ENCODE measurements at places on chromosomes 16 and 17.
A peak's percentile ranks its signal among the peaks of the same experiment; 100 is the strongest.

DNA sequence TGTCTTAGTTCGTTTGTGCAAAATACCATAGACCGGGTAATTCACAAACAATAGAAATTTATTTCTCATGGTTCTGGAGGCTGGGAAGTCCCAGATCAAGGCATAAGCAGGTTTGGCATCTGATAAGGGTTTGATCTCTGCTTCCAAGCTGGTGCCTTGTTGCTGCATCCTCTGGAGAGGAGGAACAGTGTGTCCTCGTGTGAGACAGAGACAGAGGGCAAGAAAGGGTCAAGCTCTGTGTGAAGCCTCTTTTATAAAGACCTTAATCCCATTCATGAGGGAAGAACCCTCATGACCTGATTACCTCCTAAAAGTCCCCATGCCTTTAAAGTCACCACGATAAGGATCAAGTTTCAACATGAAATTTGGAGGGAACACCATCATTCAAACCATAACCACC is 55.8 kb upstream of the TANC2 start:
- no peak for DNase-seq

- peak; percentile 17 for DNase-seq
Measured at GRCh38 chr17:66541461-66542128, 239.2 kb downstream of the PRKCA start.

DNA sequence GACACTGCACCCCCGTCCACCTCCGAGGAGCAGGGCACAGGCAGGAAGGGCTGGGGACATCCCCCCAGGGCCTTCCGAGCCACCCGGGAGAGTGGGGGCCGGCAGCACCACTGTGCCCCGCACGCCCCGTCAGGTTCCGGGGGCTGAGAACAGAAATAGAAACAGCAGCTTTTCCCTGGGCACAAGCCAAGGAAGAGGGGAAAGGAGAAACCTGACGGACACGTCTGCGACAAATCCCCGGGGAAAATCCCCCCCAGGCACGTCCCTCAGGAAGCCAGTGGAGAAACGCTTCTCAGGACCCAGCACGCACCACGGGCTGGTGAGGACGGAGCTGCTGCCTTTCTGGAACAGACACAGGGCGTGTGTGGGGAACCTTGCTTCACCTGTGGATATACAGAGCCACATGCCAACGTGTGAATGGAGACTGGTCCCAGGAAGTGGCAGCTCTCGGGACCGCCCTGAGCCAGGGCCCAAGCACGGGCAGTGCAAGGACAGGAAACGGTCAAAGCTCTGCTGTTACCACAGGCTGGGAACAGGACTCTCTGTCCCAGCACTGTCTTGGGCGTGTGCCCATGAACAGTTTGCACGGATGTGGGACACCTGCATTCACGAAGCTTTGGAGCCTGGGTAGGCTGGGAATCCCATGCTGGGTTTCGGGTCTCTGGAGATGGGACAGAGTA is 1.2 kb upstream of the TMEM204 start:
- peak; percentile 94 for DNase-seq

DNA sequence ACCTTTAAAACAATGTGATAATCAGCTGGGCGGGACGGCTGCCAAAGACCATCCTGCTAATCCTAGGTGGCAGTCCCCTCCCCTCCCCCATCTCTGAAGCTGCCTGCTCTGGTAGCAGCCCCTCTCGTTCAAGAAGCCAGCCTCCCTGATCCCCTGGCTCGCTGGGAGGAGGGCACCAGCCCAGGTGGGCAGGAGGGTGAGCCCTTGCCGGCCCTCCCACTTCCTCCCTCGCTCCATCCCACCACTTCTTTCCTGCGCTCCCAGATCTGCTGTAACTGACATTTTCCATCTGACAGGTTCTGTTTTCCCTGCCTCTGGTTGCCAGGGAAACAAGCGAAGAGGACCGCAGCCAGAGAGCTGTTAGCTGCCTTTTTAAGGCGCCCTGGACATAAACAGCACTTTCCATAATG is 155.7 kb upstream of the TNRC6C start:
- DNase-seq: no peak

GRCh38 chr16:72481419-72481818 is 309.5 kb upstream of the PMFBP1 start:
- no peak for DNase-seq

DNA sequence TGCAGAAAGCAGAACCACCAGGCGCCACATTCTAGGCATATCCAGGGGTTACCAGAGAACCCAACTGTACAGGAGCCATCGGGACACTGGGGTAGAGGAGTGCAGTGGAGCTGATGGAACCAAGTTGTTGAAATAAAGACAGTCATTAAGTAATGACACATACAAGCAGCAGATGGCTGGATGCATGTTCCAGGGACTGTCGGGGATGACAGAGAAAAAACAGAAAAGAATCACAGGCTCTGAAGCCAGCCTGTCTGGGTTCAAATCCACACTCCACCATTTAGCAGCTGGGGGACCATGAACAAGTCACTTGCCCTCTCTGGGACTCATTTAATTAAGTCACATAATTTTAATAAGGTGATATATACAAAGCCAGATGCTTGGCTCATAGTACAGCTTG is 117.1 kb downstream of the ZNF423 start:
- no peak for DNase-seq

GRCh38 chr17:18257982-18258355 is 569 bp downstream of the FLII start:
- peak; percentile 89 for DNase-seq

GRCh38 chr17:50102164-50102991 is 7.2 kb downstream of the PDK2 start:
- DNase-seq: peak; percentile 87

- no peak for DNase-seq
Measured at GRCh38 chr17:73514146-73514863, 129.9 kb downstream of the SDK2 start.

GRCh38 chr17:60165223-60165622 is 15.4 kb downstream of the CA4 start:
- no peak for DNase-seq

- no peak for DNase-seq
Measured at GRCh38 chr17:7004398-7005253, 7.8 kb upstream of the RNASEK start.

- DNase-seq: no peak
Measured at GRCh38 chr17:44928950-44929720, 13.8 kb upstream of the GFAP start.

DNA sequence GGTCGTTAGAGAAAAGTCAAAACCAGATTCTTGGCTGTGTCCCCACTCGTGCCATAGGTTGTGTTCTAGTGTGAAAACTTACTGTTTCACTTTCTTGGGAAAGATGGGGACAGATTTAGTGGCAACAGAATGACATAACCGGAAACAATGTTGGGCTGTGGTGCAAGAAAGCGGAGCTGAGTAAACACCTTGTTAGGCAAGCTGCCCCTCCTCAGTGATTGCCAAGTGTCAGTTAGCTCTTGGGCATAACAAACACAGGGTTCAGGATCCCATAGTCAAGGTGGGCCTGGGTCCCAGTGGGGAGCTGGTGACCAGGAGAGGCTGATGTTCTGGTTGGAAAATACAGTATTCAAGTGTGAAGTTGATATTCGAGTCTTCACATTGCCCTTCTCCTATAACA is 15.4 kb downstream of the UBN1 start:
- no peak for DNase-seq

DNA sequence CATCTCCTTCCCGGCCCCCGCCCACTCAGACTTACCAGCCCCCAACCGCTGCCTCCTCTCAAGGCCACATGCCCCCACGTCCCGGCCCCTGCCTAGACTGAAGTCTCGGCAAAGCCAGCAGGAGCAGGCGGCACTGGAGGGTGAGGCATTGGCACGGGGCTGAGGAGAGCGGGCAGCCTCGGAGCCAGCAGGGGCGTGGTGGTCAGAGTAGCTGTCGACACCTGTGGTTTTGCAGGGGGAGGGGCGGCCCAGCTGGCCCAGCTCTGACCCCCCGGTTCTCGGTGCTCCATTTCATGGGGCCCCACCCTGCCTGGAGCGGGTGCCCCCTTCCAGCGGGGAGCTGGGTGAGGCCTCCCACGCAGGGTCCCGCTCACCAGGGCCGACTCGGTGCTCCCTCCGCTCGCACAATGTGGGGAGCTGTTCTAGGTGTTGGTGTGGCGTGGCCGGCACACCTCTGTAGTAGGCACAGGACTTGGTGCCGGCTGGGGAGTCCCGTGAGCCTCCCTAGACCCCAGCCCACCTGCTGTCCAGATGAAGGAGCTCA is 4.7 kb downstream of the CDH15 start:
- no peak for DNase-seq

- DNase-seq: no peak
Measured at GRCh38 chr17:67559381-67559966, 158.3 kb upstream of the NOL11 start.

DNA sequence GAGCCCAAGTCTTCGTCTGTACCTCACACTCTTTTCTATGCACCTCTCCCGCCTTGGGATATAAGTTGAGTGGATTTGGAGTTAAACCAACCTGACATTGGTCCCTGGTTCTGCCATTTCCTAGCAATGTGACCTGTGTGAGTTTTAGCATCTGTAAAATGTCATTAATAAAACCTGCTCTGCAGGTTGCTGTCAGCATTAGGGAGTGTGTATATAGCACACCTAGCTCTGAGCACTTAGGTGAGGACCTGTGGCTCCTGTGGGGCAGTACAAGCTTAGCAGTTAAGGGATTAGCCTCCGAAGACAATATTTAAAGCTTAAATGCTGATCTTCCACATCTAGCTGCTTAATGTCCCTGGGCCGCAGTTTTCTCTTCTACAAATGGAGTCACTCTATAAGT is 248.0 kb downstream of the TMEM114 start:
- DNase-seq: no peak

DNA sequence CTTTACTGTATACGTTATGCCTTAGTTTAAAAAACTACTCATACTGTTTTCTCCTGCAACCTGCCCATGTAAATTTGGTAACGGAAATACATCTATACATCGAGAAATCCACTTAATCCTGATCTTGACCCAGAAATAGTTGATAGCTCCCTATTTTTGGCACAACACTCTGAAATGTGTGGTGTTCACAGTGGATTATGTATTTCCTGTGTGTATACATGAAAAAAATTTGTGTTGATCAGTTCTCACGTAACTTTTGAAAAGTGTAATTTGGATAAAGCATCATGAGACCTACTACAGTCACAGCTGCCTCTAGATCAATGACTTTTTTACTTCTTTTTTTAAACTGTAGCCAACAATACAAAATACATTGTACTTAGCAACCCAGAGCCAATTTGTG is 90.7 kb downstream of the VMP1 start:
- DNase-seq: no peak

GRCh38 chr16:35691057-35691456 is 2231.6 kb downstream of the TP53TG3F start:
- no peak for DNase-seq

- DNase-seq: no peak
Measured at GRCh38 chr16:74275711-74276110, 20.9 kb upstream of the PSMD7 start.

- no peak for DNase-seq
Measured at GRCh38 chr16:64398793-64399192, 723.1 kb downstream of the CDH11 start.

GRCh38 chr16:9072806-9073341 is 18.6 kb upstream of the HAPSTR1 start:
- no peak for DNase-seq

GRCh38 chr17:8021565-8022359 is 17.1 kb upstream of the ALOX15B start:
- no peak for DNase-seq

Data from heart left ventricle (tissue), 16 donors.